ENCODE measurements at places on chromosomes 5 and 9.
A peak's percentile ranks its signal among the peaks of the same experiment; 100 is the strongest.

- H3K27me3 ChIP-seq = no peaks in the 10 kb centered on the region
- no peak for DNase-seq
- no peaks in the 10 kb centered on the region for H3K4me1 ChIP-seq
- no peak overlapping the region for H3K27ac ChIP-seq
- peaks cover 4% of the 10 kb centered on the region for H3K36me3 ChIP-seq
- H3K4me3 ChIP-seq = no peak overlapping the region
Measured at GRCh38 chr9:105385381-105385985, 62.4 kb upstream of the FSD1L start.

- H3K4me3 ChIP-seq = no peak overlapping the region
- no peaks in the 10 kb centered on the region for H3K36me3 ChIP-seq
- H3K27me3 ChIP-seq = no peaks in the 10 kb centered on the region
- DNase-seq = no peak
- no peak overlapping the region for H3K27ac ChIP-seq
Measured at GRCh38 chr9:25442526-25442925, 235.7 kb downstream of the TUSC1 start.

- H3K4me1 ChIP-seq = peaks cover 37% of the 10 kb centered on the region
- H3K4me3 ChIP-seq = peak overlapping the region; percentile 93
- no peak for DNase-seq
- H3K27me3 ChIP-seq = no peaks in the 10 kb centered on the region
- H3K27ac ChIP-seq = peak overlapping the region; percentile 92
Measured at GRCh38 chr5:16464664-16465543, 696 bp downstream of the ZNF622 start.

- no peak for DNase-seq
- H3K27me3 ChIP-seq = peaks cover 14% of the 10 kb centered on the region
- peaks cover 12% of the 10 kb centered on the region for H3K4me1 ChIP-seq
- no peak overlapping the region for H3K27ac ChIP-seq
- no peak overlapping the region for H3K4me3 ChIP-seq
Measured at GRCh38 chr9:107899961-107900330, 410.4 kb upstream of the KLF4 start.

GRCh38 chr9:121939643-121940042, 153.5 kb downstream of the TTLL11 start:
- H3K36me3 ChIP-seq = no peaks in the 10 kb centered on the region
- no peaks in the 10 kb centered on the region for H3K4me1 ChIP-seq
- DNase-seq = no peak
- no peak overlapping the region for H3K27ac ChIP-seq

- H3K27me3 ChIP-seq = no peaks in the 10 kb centered on the region
- no peak for DNase-seq
- no peak overlapping the region for H3K27ac ChIP-seq
- H3K36me3 ChIP-seq = no peaks in the 10 kb centered on the region
- peaks cover 17% of the 10 kb centered on the region for H3K4me1 ChIP-seq
Measured at GRCh38 chr9:125532412-125532811, 174.6 kb downstream of the MAPKAP1 start.

DNA sequence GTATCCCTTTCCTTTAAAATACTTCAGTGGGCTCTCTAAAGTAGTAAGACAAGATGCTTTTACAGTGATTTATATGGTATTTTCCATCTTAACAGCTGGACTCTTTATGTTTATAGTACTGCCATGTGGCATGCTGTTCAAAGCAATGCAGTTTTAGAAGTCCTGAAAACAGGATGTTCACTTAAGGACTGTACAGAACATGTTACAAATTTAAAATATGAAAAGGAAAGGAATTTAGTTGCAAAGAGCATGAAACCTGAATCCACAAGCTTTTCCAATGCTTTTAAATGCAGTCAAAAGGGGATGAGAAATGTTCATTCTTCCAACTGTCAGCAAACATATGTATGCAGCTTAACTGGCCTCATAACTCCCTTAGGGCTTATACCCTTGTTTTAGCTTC, 580.2 kb downstream of the EFNA5 start:
- no peak for DNase-seq
- no peak overlapping the region for H3K27ac ChIP-seq
- no peaks in the 10 kb centered on the region for H3K27me3 ChIP-seq

Measured in Calu3 (cell line).